Left hindlimb (tissue), 1 donor: ENCODE measurements at places on chromosomes 11 and 22.
A peak's percentile ranks its signal among the peaks of the same experiment; 100 is the strongest.

DNA sequence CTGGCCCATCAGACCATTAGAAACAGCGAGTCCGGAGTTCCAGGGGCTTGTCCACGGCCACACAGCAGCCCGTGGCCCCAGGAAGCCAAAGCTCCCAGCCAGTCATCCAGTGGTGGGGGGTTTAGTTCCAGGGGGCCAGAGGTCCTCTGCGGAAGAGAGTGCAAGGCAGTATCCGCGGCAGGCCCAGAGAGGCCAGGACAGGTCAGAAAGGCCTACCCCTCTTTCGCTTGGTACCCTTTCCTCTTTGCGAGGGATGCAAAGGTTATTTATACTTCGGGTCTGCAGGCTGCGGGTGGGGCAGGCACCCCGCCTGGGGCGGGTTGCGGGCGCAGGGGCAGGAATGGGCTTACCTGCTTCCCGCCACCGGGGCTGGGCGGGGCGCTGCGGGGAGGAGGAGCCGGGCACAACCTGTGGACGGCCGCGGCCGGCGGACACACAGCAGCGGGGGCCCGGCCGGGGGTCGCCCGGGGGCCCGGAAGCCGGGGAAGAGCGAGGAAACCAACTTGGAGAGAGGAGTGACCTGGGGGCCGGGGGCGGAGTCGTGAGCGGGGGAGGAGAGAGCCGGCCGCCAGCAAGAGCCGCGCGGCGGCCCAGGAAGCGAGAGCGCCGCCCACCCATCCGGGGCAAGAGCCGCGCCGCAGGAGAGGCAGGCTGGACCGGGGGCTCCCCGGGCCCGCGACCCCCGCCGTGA, at the start of gene SH3BP1:
TSS of gene SH3BP1 (plus strand) at position 600 of the 691 bp plus-strand sequence. CDS start 119 bp downstream, outside the sequence.
- DNase-seq, result peak; percentile 77

- no peak for DNase-seq
These were observed 7.3 kb downstream of the GVQW3 start for GRCh38 chr11:76388408-76388807.

DNA sequence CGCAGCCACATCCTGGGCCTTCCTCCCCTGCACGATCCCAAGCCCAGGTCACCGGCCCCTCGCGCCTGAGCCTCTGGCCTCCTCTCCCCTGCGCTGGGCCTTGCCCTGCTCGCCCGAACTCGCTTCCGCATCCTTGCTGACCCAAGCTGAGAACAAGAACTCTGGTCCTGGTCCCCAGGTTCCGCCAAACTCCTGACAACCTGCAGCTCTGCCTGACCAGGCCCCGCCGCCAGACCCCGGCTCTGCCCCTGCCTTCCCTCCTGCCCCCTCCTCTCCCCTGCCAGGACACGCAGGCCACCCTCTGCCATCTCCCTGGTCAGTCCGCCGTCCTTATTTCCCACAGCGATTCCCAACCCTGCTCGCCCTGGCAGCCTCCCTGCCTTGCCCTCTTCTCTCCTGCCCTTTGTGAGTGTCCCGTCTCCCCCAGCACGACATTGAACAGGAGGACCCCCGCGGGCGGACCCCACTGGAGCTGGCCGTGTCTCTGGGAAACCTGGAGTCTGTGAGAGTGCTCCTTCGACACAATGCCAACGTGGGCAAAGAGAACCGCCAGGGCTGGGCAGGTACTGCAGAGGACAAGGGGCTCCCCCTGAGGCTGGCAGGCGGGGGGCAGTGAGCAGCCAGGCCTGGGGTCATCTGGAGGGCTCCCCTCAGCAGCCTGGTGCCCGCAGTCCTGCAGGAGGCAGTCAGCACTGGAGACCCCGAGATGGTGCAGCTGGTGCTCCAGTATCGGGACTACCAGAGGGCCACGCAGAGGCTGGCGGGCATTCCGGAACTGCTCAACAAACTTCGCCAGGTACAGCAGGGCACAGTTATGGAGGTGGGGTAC, 762 bp downstream of the ANKRD13D start:
- no peak for DNase-seq

DNA sequence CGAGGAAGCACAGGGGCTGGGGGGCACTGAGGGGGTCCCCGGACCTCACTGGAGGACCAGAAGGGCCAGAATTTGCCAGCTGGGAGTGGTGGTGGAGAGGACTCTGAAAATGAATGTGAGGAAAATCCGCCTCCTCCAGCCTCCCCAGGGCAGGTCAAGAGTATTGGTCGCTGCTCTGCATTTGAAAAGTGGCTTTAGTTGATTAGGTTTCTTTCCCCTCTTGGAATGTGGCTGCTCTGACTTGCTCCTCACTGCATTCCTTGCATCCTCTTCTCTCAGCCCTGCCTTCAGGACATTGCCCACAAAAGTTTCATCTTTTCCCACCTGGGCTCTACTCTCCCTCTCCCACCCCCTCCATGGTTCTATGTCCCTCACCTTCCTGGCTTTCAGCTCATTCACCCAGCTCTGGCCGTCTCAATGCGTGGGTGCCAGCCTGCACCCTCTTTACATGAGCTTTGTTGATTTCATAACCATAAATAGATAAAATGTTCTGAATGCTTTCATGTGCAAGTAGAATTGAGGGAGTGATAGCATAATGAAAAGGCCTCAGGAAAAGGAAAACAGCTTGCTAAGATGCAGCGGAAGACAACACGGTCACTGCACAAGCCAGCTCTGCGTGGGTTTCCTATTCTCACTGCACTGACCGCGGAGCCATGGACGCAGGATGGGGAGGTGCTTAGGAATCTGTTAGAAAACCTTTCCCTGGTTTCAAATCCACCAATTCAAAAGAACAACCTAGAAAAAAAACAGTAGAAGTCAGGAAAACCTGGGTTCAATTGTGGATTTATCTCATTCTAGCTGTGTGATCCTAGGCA, 6.5 kb upstream of the NPAS4 start:
- DNase-seq, result no peak

- DNase-seq, result no peak
These were observed 14.5 kb upstream of the RPS19BP1 start for GRCh38 chr22:39546889-39547586.

DNA sequence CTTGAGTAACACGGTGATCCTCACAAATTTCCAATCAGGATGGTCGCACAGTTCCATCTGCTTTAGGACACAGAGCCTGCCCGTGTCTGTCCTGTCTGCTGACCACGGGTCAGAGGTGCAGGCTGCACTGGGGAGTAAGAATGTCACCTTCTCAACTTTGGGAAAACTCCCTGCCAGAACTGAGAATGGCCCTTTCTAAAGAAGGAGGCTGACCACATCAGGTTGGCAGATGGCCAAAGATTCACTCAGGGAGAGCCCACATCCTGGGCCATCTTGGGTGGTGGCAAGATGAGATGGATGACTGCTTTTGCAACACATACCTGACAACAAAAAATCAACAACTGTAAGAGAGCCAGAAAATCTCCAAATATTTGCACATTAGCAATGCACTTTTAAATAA, 101.9 kb downstream of the IGLL1 start:
- no peak for DNase-seq

- DNase-seq, result no peak
These were observed 64.0 kb downstream of the SLC22A12 start for GRCh38 chr11:64654958-64655541.

- no peak for DNase-seq
These were observed 6.7 kb upstream of the GSTP1 start for GRCh38 chr11:67576735-67577475.

- DNase-seq, result peak; percentile 28
These were observed 59.9 kb upstream of the FGF3 start for GRCh38 chr11:69878927-69879728.

DNA sequence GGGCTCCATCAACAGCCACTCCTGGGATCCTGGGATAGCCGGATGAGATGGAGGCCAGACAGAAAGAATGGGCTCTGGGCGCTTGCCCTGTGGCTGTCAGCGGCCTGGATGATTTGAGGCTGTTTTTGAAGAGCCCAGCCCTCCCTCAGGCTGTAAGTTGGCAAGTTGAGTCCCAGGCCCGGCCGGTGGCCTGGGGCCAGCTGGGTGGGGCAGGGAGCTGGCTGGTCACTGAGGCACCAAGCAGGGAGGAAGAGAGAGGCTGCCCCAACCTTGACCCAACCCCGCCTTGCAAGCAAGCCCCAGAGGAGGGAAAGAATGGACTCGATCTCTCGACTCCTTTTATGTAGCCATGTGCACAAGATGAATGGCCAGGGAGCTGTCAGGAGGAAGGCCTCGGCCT, 34.9 kb downstream of the RIBC2 start:
- peak; percentile 84 for DNase-seq

GRCh38 chr11:57904376-57904775, 119.3 kb upstream of the OR9Q1 start:
- no peak for DNase-seq

- no peak for DNase-seq
These were observed 1.8 kb downstream of the KCNK7 start for GRCh38 chr11:65593518-65594414.

DNA sequence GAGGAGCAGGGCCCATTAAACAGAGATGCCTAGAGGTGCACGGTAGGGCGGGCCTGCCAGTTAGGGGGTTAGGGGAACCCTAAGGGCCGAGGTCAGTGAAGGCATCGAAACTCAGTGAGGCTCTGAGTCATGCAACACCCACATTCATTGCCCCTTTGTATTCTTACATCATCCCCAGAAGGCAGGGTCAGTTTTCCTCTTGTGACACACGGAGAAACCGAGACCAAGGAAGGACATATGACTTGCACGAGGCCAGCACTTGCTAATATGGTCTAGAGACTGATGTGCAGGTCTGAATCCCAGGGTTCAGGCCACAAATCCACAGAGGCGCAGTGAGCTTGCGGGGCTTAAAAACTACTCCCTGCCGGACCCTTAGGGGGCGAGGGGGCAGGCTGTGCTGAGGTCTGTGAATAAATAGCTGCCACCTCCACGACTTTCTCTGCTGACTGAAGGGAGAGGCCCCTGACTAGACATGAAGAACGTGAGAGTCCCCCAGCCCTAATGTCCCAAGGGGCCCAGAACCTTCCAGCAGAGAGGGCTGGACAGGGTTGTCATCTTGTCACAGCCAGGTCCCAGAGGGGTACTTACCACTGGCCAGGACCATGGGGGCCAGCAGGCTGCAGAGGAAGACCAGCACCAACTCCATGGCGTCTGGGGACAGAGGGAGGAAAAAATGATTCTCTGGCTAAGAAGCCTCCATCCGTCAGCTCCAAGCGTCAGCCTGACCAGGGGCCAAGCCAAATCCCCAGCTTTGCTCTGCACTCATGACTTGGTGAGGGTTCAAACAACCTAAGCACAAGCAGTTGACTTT, 17.8 kb upstream of the FXYD2 start:
- no peak for DNase-seq

- DNase-seq, result no peak
These were observed 73.3 kb upstream of the B3GAT1 start for GRCh38 chr11:134485316-134485715.

GRCh38 chr11:134248910-134249480, 4.2 kb downstream of the THYN1 start:
- no peak for DNase-seq

GRCh38 chr22:17098379-17098819, 13.6 kb downstream of the IL17RA start:
- no peak for DNase-seq

DNA sequence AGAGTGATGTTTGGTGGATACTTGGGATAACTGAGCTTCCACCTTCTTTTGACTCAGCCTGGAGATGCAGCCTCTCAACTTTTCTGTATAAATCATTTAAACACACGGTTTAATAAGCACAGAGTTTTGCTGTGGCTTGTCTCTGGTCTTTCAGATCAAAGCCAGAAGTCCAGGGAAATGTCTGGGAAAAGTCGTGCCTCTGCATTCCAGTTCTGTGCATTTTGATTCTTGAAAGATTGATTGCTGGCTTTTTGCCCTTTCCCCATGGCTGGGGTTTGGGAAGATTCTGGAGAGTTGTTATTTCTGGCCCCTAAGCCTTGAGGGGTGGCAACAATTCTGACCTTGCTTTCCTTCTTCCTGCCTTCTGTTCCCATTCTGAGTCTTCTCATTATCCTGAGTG, 154.1 kb downstream of the COMMD9 start:
- DNase-seq, result no peak

DNA sequence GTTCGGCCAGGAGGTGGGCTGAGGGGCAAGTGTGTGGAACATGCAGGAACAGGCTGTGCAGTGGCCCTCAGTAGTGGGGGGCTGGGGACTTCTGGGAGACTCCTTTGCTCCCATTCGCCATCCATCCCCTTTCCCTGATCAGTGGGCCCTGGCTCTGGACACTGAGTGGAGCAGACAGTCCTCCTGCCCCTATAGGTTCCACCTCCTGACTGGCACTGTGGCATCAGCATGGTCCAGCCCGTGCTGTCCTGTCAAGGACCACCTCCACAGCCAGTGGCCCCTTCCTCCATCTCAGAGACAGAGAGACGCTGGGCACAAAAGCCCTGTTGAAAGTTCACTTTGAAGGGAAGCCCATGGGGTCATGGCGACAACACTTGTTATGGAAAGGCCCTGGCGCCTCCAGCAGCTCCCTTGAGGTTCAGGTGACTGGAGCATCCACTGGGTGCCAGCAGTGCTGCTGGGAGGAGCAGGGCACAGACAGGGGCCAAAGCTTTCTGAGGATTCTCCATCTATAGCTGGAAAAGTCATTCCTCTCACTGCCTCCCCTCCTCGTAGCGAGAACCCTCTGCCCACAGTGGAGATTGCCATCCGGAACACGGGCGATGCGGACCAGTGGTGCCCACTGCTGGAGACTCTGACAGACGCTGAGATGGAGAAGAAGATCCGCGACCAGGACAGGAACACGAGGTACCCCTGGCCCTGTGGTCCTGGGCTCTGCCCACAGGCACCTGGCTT, 5.6 kb downstream of the DERL3 start:
- DNase-seq, result no peak

DNA sequence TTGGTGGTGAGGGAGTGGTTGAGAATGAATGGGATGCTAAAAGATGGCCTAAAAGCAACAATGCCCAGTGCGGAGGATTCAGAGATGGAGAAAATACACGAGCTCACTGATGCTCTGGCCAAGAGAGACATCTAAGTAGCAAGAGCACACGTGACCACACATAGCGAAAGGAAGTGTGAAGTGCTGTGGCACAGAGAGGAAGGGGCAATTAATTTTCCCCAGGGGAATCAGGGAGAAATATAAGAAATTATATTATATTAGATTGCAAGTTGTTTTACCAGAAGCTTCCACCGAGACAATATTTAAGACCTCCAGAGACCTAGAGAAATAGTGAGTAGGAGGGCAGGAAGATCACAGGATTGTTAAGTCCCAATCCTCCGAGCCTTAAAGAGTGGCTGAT, 80.6 kb downstream of the RCN1 start:
- DNase-seq, result no peak

DNA sequence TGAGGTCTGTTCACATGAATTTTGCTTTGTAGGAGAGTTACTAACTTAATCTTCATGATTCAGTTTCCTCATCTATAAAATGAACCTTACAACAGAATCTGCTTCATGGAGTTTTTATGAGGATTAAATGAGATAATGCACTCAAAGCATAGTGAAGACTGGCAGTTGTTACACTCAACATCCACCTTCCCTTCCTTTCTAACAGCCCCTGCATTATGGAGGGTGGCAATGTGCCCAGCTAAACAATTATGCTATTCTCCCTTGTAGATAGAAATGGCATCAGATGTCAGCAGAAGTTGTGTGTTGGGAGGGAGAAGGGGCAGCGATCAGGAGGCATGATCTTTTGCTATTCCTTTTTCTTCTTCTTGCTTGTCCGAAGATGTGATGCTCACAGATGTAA, 6.5 kb downstream of the POU2AF1 start:
- DNase-seq, result no peak

- no peak for DNase-seq
These were observed 37.2 kb upstream of the RAG2 start for GRCh38 chr11:36635066-36635862.

GRCh38 chr11:74786574-74786973, 37.9 kb downstream of the RNF169 start:
- DNase-seq, result no peak
